ENCODE measurements at places on chromosomes 7 and 10.

- DNase-seq: no peak
These were observed 34.0 kb upstream of the DNMBP start for GRCh38 chr10:100043796-100044195.

DNA sequence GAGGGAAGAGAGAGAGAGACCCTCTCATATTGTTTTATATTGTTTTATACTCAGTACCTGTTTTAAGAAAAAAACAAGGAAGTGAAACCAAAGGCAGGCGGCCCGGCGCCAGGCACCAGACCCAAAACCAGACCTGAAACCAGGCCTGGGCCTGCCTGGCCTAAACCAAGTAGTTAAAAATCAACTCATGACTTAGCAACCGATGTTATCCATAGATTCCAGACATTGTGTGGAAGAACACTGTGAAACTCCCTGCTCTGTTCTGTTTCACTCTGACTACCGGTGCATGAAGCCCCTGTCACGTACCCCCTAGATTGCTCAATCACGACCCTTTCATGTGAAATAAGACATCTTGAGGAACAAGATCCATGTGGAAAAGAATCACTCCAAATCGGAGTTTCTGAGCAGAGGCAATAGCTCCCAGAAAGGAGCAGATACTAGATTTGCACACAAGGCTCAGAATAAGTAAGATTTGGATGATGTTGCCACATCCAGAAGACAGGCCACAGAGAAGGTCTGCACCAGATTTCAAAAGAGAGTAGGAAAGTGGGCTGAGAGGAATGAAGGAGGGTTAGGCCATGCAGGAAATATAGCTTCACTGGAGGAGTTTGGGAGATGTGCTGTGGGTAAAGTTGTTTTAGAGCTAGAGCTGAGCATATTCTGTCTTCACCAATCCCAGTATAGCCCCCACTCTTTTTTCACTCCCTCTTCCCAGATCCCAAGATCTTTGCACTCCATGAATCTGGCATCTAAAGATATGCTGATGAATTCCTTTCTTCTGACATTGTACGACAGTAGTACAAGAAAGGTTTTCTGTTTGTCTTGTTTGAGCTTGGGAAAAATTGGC, 8.8 kb upstream of the ZNF248 start:
- DNase-seq: no peak

- no peak for DNase-seq
These were observed 863.6 kb downstream of the NRG3 start for GRCh38 chr10:82738592-82738991.

DNA sequence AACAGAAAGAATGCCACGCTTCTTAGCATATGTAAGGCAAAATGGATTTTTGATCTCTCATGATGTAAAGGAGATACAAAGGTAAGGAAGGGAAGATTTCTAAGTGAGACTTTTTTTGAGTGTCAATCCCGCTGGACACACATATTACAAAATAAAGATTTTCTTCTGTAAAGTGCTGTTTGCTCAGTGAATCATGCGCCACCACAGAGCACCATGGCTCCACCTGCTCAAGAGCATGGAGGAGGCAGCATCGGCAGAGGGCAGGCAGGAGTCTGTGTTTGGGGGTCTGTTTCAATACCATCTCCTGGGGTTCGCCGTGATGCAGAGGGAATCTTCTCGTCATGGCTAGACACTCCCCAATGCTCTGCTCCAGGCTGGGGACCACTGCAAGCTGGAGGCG, 83.5 kb downstream of the ALOX5 start:
- DNase-seq: no peak

- DNase-seq: no peak
These were observed 376 bp downstream of the GNA12 start for GRCh38 chr7:2843711-2844152.
